ENCODE measurements at places on chromosomes 13 and 19. TPM values are rescaled to one million over a fixed set of nuclear protein-coding genes. Genes with fewer than 3 reads are reported as not detected.

MARK4 gene
- 29.4 TPM for total RNA-seq

KLF1 gene
- 0.29 TPM for total RNA-seq

IFI30 gene
- total RNA-seq, result 66.2 TPM

NLRP11 gene
- total RNA-seq, result not detected

CAMSAP3 gene
- 0.30 TPM for total RNA-seq

MBD3L4 gene
- total RNA-seq, result not detected

MEIOSIN gene
- not detected for total RNA-seq

CCL25 gene
- not detected for total RNA-seq

TMEM238 gene
- 23.0 TPM for total RNA-seq

TSHZ3 gene
- total RNA-seq, result 1.5 TPM

TUBA3C gene
- not detected for total RNA-seq

DMKN gene
- total RNA-seq, result not detected

Data from activated CD8-positive, alpha-beta memory T cell treated with anti-CD3 and anti-CD28 coated beads, Interleukin-2, amount 10 ng/mL, durations not matched to agents 7 days and 5 days (primary cell).